ENCODE measurements at places on chromosomes 2 and 18.

- no peak for DNase-seq
These were observed 46.4 kb downstream of the ADCY3 start for GRCh38 chr2:24873619-24874018.

DNA sequence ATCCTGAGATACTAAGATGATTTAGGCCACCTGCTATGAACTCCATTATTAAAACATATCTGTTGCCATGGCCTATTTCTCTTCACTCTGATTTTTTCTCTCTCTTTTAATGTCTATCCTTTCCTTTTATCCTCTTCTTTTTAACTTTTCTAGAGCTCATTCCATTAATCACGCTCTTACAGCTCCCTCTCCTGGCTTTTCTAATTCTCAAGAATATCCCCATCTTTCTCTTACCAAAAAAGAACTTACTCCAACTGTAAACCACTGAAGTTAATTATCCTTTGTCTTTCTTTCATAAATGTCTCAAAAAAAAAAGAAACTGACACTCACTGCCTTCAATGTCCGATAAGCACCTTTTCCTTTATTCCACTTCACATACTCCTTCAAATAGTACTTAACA, 7.9 kb downstream of the PPP3R1 start:
- no peak for DNase-seq

GRCh38 chr2:100986157-100986556, 15.9 kb upstream of the RPL31 start:
- no peak for DNase-seq

GRCh38 chr18:6486764-6487426, 72.2 kb upstream of the L3MBTL4 start:
- no peak for DNase-seq

DNA sequence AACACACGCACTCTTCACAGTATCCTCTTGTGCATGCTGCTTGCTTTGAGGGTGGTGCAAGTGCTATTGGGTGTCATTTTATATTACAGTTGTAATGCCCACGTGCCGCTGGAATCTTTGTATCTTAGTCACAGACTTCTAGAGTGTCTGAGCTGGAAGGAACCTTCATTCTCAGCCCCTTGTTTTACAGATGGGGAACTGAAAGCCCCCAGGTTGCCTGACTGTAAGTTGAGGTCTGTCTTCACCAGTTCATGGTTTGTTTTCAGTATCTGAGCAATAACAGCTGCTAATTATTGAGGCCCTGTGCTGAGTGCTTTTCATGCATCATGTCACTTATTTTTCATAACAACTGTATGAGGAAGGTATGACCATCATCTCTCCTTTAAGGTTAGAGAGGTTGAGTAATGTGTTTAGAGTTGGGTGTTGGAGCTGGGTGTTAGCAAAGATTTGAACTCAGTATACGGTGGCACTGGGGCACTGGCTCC, 77.0 kb downstream of the PRKCE start:
- DNase-seq, result no peak

DNA sequence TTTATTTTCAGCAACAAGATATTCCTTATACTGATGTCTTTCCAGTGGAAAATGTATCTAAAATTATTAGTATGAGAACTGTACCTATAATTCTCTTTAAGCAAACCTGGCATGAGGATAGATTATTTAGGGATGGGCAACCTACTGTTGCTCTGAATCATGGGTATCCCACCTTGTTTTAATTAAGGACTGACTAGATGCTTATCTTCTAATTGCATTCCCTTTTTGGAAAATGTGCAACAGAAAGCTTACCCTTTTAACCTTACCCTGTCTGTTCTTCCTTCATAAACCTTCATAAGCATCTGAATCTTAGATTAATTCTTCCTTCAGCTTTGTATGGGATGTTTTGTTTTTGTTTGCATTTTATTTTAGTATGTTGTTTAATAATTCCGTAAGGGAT, 110.3 kb downstream of the TAF4B start:
- DNase-seq, result no peak

DNA sequence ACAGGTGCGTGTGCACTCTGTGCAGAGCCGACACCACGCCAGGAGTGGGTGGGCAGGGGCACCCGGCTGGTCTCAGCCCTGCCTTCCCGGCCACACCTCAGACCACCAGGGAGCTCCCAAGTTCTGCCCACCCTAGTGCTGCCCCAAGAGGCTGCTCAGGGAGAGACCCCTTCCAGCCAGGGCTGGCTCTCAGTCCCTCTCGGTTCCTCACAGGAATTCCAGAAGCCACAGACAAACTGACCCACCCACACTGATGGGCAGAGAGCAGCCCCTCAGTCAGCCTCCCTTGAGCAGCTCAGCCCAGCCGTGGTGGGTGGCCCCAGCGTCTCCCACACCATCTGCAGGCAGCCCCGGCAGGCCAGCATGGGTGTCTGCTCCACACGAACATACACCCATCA, 33.8 kb downstream of the GPC1 start:
- DNase-seq, result peak; percentile 4

DNA sequence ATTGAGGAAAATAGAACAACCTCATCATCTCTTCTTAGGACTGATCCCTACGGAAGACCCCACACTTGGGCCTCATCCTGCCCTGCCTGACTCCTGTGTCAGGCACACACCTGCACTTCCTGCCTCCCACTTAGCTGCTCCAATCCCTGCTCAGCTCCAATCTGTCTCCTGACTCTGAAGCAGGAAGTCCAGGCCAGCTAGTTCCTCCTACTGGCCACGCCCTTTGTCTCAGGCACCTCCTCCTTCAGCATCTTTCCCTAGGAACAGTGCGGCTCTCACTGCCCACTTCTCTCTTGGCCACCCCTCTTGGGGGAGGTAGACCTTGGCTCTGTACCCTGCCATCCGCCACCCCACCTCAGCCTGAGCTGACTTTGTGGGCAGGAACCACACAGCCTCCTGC, 135.8 kb downstream of the CELF4 start:
- no peak for DNase-seq

DNA sequence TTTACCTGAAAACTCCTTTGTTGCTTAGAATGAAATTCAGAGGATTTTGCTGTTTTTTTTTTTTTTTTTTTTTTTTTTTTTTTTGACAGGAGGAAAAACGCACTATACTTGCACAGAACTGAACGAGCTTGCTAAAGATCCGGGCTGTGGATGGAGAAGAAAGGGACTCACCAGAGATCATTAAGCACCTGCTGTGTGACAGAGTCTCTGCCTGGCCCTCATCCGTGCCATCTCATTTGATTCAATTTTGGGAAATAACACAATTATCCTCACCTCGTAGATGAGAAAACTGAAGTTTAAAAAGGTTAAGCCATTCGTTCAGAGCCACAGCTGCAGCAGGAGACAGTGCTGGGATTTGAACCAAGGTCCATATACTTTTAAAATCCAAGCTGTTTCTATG, 775.4 kb upstream of the ID2 start:
- no peak for DNase-seq

- DNase-seq, result no peak
These were observed 2.8 kb upstream of the RMP24 start for GRCh38 chr18:35969676-35970075.

GRCh38 chr2:22901471-22902179, 483.4 kb upstream of the KLHL29 start:
- DNase-seq, result no peak
